ENCODE measurements at places on chromosomes 7 and 10.

DNA sequence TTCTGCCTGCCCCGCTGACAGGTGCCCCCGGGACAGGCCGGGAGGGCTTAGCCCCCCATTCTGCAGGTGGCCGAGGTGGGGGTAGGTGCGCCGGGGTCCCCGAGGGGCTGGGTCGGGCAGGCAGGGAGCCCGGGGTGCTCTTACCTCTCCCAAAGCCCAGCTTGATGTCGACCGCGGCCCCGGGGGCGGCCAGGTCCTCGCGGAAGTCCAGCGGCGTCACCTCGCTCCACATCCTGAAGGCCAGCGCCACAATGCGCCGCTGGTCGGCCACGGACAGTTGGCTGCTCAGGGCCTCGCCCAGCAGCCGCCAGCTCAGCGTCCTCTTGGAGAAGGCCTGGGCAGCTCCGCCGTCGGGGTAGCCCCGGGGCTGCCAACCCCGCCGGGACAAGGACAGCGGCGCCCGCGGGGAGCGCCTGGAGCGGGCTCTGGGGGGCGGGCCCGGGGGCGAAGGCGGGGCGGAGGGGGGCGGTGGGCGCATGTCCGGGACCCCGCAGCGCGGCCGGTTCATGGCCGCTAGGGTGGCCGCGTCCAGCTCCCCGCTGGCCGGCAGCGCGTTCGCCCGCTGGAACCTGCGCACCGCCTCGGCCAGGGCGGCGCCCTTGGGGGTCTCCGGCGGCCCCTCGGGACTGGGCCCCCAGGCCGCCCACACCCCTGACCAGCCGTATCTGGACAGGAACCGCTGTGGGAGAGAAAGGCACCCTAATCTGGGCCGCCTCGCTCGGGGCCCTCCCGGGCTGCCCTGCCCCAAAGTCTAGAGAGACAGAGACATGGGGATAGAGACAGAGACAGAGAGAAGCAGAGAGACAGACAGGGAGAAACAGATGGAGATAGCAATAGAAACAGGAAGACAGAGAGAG, 1.7 kb downstream of the MMP21 start:
- no peak for DNase-seq

- DNase-seq = no peak
These were observed 120.9 kb downstream of the ICA1 start for GRCh38 chr7:8141070-8141469.

- DNase-seq = no peak
These were observed 90.5 kb upstream of the SVIL start for GRCh38 chr10:29725133-29725720.

- DNase-seq = no peak
These were observed 29.4 kb downstream of the ZRANB1 start for GRCh38 chr10:124971276-124971675.

DNA sequence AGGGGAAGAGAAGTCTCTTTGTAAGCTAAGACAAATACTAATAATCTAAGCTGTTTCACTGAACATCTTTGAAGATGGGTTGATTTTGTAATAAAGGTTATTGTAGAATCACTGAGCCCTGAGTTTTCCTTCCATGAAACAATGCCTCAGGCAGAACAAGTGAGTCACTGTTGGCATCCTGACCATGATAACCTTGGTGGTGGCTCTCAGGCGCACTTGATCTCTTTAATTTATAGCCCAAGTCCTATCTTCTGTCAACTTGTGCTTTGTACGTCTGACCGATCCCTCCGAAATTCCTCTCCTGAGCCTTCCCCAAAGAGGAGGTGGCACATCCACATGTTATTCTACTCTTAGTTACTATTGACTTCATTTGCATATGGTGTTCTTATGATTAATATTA, 812.9 kb downstream of the REEP3 start:
- no peak for DNase-seq

GRCh38 chr10:131821378-131822012, 79.3 kb upstream of the PPP2R2D start:
- no peak for DNase-seq

DNA sequence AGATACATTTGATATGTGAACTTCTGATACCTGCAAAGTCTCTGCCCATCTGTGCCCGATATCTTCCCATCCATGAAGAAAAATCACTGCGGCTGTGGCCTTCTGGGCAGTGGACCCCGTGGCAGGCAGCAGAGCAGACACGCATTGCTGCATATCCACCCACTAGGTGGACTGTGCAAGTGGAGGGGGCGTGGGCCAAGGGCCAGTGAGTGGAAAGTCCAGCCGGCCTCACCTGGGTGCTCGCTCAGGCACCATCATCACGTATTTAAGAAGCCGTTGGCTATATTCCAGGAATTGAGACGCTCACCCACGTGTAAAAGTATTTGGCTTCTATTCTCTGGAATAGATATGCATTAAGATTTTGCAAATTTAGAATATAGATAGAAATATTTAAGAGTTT, 30.8 kb upstream of the SLC13A1 start:
- DNase-seq = no peak

DNA sequence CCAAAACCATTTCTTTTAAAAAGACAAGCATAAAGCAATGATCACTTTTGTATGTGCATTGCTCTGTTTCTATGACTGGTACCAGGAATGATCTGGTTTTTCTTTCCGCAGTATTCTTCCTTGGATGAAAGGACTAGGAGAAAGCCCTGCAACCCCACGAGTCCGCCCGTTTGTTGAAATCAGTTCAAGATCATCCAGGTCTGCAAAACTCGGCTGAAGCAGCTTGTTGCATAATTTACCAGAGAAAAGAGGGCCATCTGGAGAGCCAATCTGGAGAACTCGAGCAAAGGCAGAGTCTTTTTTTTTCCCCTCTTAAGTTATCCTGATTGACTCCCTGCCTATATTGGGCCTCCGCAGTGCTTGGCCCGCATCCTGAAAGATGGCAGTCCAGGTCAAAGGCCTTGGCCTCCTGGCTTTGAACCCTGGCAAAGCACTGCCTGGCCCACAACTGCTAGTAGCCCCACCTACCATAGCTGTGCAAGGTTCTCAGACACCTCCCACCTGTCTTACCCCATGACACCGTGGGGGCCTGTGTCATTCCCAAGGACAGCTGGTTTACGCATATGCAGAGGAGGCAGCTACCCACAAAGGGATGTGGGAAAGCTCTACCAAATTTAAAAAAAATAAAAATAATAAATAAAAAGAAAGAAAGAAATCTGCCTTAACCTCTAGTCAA, 572.2 kb downstream of the INHBA start:
- no peak for DNase-seq

GRCh38 chr7:140403878-140404564, at the start of gene RAB19:
Gene RAB19 (plus strand): TSS chr7:140404058. CDS start chr7:140407647, 3,589 bp downstream.
- DNase-seq = peak; percentile 48

DNA sequence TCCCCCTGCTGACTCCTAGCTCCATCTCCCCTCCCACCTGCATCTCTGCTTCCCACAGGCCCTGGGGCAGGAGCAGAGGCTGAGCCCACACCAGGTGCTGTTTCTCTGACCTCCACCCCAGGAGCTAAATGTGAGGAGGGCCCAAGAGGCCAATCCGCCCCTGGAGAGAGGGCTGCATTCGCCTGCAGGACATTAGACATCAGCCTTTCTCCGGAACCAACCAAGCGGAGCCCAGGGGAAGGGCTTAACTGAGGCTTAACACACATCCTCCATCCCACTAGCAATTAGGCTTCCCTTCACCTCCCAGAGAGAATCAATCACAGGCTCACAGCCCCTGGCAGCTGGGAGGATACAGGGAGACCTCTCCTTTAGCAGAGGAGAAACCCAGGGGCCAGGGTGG, 50.5 kb downstream of the SH3PXD2A start:
- no peak for DNase-seq

- DNase-seq = no peak
These were observed 210.5 kb downstream of the CSTF2T start for GRCh38 chr10:51488766-51489408.

DNA sequence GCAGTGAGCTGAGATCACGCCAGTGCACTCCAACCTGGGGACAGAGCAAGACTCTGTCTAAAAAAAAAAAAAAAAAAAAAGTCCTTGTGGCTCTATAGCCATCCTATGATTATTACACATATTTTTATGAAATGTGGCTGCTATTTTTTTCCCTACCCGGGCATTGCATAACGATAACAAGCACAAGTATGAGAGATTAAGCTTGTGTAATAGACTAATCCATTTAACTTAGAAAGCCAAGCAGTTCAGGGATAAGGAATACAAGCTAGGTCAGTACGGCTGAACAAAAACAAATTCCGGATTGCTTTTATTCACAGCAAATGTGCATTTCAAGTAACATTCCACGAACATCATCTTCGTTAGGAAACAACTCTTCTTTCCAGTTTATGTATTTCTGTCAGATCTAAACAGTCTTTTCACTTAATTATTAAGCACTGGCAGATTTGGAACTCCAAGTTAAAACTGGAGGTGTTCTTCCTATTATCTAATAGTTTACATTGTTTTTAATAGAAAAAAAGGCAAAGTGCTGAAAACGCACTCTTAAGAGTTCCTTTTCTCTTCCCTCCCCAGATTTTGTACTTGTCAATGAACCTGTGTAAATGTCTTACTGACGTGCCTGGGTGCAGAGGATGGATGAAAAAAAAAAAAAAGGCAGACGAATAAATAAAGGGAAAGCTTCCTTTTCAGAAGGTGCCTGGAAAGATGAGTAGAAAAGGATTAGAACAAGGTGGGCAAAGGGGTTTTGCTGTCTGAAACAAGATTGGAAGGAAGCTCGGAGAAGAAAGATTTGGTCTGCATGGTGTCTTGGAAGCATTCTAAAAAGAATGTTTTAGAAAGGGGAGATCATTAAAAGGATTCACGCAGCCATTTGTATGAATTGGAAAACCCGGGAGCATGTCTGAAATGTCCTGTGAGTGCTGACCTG, 81.1 kb downstream of the PRTFDC1 start:
- no peak for DNase-seq

GRCh38 chr10:95423164-95424005, 132.6 kb upstream of the PDLIM1 start:
- no peak for DNase-seq

DNA sequence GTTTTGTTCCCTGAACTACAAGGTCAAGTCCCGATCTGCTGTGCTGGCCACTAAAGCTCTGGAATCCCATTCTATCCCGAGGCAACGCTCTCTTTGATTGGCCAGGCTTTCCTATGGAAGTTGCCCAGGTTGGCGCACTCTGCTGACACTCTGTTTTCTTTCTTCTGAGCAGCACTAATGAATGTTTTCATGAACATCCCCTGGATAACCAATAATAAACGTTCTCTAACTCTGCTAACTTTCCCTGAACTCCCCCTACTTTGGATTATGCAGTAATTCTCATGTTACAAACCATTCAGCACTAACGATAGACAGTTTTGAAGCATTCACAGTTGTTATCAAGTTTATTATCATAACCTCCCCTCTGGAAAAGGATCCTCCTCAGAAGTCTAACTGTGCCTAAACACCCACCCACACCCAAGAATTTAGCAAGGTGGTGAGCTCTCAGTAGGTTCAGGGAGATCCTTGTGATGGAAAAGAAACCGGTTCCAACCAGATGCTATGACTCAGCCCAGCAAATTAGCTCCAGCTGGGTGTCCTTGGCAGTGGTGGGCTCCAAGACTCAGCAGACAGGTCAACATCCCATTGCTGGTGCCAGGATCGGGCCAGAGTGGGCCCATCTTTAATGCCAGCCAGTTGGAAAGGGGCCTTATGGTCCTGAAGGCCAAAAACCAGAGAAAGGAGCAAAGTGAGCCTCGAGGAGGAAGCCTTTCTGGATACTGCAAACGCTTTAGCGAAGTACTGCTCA, 68.4 kb downstream of the CREB3L2 start:
- DNase-seq = no peak

- no peak for DNase-seq
These were observed 2.7 kb downstream of the PUS7 start for GRCh38 chr7:105519353-105519752.

DNA sequence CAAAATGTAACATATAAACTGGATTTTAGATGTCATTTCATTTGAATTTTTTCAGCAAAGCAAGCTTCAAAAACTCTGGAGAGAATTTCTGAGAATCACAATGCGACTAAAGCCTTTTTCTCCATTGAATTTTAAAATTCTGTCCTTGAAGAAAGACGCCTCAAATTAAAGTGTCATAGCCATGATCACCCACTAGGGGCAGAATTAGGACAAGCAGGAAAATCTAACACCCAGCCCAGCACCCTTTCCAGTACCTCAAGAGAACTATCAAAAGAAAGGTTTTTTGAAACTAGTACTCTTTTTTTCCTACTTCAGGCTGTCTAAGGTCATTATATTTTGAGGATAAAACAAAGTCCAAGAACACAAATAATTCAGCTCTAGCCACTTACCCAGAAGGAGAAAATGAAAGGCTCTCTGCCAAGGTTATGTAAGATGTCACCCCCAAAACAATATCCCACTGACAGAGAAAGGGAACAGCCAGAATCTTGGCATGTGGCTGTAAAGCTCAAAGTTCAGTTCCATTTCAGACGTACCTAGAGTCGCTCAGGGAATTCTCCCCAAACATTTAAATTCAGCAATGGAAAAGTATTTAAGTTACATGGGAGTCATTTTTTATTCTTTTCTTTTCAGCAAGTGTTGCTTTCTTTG, 299.4 kb downstream of the SNX13 start:
- DNase-seq = peak; percentile 22

- no peak for DNase-seq
These were observed 80.7 kb upstream of the BTBD16 start for GRCh38 chr10:122190176-122190943.

- DNase-seq = no peak
These were observed 1007.3 kb upstream of the CELF2 start for GRCh38 chr10:10010397-10010796.

GRCh38 chr7:94276027-94276426, 118.7 kb upstream of the COL1A2 start:
- no peak for DNase-seq

DNA sequence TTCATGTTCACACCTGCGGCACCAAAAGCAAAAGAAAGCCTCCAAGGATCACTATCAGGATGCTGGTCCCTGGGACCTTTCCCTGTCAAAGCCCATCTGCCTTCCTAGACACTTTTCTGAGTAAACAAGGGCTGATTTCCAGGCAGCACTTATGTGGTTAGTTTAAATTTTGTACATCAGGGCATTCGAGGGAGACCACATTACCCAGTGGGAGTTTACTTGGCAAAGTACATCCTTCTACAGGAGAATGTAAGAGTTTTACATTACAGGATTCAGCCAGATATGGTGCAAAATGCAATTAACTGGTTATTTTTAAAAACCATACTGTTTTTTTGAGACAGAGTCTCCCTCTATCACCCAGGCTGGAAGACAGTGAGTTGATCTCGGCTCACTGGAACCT, 132.1 kb downstream of the CSTF2T start:
- no peak for DNase-seq

- DNase-seq = no peak
These were observed 673.9 kb downstream of the PHTF2 start for GRCh38 chr7:78472519-78472918.

GRCh38 chr7:6615723-6616555, 529 bp downstream of the ZNF853 start:
- peak; percentile 25 for DNase-seq
